ENCODE measurements at places on chromosomes 2 and 18.

DNA sequence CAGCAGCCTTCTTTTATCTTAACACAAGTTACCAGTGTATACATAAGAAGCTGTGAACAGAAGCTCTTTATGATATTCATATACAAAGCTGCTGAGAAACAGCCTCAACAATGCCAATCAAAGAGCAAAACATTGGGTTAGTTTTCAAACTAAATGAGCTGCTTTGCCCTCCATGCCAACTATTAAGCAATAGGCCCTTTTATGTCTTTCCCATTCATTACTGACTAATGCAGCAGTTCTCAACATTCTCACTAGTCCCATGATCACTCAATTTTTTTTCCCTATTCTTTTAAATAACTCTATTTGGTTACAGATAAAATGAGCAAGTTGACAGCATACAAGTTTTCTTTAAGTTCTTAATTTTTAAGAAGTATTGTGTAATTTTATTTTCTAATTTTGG, 57.9 kb upstream of the FRZB start:
- DNase-seq = peak; percentile 87

DNA sequence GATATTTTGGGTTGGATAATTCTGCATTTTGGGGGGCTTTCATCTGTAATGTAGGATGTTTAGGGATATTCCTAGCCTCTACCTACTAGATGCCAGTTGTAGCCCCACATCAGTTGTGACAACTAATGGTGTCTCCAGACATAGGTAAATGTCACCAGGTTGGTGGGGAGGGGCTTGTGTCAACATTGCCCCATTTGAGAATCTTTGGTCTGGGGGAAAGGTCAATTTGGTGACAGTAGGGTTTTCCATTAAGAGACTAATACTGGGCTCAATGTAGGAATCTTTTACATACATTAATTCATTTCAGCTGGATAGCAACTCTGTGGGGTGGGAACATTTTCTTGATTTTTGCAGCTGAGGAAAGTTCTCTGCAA, 6.6 kb upstream of the AFTPH start:
- no peak for DNase-seq

DNA sequence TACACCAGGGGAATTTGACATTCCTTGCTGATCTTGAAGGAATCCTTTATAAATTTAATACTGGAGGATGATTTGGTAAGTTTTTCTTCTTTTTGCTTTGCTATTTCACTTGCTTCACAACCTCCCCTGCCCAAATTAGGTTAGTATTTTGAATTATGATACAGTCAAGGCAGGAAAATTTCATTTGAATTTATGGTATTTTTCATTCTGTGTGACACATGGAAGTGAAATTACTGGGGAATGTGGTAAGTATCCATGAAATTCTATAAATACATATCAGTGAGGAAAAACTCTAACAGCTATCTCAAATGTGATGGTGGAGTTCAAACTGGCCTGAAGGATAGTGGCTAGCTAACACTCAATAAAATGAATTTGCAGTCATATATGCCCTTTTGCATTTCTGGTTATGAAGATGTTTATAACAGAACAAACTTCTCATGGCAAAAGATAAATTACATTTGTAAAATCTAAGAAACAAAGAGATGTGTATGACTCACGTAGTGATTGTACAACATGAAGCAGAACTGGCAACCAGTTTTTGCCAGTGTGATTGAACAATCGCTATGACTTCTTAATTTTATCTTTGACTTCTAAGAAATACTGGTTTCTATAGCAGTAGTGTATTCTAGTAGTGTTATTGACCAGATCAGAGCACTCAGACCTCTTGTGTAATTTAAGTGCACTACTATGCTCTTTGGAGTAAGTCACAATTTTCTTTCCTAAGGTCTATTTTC, 152.6 kb downstream of the IKZF2 start:
- DNase-seq = no peak

GRCh38 chr18:2656981-2657512, 1.5 kb downstream of the SMCHD1 start:
- DNase-seq = no peak

DNA sequence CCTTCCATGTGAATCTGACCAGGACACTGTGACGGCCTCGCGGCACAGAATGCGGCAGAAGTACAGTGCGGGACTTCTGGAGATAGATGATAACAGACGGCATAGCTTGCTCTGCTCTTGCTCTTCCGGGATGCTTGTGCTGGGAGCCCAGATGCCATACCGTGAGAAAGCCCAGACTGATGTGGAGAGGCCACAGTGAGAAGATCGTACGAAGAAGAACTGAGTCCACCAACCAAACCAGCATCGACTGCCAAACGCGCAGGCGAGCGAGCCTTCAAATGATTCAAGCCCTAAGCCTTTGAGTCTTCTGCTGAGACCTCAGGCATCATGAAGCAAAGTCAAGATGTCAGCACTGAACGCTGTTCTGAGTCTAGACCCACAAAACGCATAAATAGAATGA, 33.7 kb downstream of the DTNB start:
- DNase-seq = no peak
